ENCODE measurements at places on chromosomes 2 and 18.

DNA sequence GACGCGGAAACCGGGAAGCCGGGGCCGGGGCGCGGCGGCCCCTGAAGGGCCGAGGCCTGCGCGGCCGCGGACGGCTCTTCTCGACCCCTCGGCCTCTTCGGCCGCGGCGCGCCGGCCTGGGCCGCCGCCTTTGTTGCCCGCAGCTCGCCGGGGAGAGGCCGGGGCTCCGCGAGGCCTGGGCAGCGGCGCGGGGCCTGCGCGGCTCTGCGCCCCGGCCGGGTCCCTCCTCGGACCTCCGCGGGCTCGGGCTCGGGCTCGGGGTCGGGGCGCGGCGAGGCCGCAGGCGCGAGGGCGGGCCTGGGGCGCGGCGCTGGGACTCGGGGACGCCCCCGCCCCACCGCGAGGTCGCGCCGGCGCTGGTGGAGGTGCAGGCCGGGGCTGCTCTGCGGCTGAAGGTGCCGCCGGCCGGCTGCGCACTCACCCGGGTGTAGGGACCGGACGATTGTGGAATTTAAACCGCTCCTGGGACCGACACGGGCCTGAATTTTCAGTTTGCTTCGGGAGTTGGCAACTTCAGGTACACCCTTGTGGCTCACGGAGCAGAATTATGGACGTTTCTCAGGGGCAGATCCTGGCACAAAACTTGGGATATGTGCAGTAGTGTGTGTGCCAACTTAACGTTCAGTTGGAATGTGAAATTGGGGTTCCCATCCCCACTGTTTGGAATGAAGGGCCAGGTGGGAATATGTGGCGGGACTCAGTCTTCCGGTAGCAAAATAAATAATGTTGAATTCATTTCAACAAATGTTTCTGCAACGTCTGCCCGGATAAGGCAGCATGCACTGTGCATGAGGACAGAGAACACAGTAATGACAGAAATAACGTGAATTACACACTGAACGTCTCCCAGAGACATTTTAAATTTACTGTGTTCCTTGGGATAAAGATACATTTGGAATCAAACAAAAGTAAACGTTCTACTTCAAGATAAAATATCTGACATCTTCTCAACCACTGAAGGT is 787 bp downstream of the SOCS6 start:
- no peak for DNase-seq

DNA sequence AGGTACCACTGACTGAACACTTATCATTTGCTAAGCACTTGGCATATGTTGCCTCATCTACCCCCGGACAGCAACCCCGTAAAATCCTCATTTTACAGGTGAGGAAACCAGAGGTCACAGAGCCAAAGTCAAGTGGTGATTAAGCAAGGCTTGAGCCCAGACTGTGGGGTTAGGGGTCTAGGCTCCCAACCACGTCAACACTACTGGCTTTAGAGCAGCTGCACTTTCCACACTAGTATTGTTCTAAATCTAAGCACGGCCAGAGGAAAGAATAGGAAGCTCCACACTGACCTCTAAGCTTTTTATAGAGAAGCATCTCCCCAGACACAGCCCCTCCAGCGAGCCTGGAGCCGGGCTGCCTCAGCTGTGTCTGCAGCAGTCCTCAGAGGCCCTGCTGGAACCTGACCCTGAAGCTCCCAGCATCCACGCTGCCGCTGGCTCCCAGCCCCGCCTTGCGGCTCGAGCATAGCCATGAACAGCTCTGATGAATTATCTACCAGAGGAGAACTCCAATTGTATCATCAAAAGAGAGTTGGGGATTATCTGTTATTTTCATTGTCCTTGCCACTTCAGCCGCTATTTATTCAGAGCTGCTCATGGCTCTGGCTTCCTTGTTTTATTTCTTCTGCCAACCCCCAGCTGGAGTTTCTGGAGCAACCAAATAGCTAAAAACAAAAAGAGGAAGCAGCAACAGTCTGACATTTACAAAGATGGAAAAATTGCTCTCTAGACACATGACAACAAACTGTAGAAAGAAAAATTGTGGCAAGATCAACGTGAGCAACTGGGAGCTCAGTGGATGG is 62.2 kb upstream of the RTN4 start:
- no peak for DNase-seq

GRCh38 chr2:152165780-152166179 is 9.8 kb downstream of the STAM2 start:
- no peak for DNase-seq

DNA sequence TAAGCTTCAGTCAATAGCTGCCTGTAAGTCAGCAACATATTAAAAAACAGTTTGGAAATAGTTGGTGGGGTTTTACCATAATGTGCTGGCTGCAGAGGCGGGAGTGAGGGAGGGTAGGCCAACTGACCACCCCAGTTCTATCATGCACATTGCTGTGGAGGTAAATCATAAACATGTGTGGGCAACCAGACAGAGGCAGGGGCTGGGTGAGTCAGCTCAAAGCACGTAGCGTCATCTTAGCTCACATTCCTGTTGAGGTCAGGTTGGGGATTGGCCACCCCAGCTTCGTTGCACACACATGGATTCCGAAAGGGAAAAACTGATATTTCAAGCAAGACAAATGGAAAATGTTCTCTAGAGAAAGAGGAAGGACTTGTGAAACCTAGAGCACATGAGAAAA is 19.5 kb downstream of the GPR45 start:
- peak; percentile 97 for DNase-seq

DNA sequence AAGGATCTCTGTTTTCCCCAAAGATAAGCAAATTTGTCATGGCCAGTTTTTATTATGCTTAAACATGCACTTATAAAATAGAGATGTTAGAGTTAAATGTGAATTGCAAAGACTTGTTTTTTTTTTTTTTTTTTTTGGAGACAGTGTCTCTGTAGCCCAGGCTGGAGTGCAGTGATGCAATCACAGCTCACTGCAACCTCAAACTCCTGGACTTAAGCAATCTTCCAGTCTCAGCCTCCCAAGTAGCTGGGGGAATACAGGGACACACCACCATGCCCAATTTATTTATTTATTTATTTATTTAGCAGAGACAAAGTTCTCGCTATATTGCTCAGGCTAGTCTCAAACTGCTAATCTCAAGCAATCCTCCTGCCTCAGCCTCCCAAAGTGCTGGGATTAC is 15.1 kb downstream of the PHOSPHO2 start:
- DNase-seq = no peak

All from non-pigmented ciliary epithelial cell (primary cell).